ENCODE measurements at places on chromosomes 1 and 21.
A peak's percentile ranks its signal among the peaks of the same experiment; 100 is the strongest.

GRCh38 chr1:97570691-97571090 is 350.1 kb downstream of the DPYD start:
- DNase-seq = no peak

DNA sequence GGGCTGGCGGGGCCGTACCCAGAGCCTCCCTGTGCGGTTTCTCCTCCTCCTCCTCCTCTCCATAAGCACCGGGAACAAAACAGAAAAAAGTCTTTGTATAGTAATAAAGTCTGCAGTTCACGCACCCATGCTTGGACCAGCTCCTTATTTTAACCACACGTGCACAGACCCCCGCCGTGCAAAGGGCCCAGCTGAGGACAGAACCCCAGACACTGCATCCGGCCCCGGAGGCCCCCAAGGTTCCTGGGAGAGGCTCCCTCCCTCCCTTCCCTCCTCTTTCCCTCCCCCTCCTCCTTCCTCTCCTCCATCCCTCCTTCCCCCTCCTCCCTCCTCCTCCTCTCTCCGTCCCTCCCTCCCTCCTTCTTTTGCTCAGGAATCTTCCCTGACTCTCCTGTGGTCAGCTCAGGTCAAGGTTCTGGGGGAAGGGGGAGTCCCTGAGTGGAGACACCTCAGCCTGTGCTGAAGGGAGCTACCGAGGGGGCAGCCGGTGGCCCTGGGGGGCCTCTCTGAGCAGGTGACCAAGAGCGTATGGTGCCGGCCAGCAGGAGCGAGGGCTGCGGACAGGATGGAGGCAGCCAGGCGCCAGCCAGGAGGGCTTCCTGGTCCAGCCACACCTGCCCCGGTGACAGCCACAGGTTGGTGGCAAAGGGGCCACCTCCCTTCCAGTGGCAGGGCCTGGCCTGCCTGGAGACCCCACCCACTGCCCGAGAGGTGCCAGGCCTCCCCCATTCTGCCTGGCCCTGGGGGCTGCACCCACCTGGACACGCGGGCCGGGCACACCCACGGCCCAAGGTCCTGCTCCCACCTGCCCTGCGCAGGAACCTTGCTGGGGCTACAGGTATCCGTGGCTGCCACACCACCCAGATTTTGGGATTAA is 3.2 kb upstream of the TTLL10 start:
- no peak for DNase-seq

DNA sequence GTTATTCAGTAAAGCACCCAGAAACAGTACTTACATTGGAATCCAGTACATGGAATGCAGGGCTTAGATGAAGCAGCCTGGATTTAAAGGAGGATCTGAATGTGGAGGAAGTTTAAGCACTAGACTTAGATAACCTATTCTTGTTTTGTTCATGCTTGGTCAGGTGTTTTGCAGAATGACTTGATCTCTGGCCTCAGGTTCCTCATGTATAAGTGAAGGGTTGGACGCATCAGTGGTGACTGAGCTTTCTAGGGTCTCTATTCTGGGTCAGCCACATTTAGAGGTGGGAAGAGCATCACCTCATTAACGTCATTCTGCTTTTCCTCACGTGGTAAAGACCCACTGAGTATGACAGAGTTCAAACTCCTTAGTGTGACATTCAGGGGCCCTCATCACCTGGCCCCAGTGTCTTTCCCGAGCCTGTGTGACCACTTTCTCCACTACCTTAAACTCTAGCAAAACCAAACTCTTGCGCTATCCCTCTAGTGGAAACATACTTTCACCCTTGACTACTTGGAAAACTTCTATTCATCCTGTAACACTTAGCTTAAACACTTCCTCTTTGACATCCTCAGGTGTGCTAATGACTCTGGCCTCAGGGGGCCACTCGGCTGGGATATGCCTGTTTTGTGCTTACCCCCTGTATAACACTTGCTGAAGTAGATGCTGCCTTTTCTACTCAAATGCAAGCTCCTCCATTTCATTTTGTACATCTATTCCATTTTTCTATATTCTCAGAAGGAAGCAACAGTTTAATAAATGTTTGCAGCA is 871 bp upstream of the ERICH3 start:
- no peak for DNase-seq

DNA sequence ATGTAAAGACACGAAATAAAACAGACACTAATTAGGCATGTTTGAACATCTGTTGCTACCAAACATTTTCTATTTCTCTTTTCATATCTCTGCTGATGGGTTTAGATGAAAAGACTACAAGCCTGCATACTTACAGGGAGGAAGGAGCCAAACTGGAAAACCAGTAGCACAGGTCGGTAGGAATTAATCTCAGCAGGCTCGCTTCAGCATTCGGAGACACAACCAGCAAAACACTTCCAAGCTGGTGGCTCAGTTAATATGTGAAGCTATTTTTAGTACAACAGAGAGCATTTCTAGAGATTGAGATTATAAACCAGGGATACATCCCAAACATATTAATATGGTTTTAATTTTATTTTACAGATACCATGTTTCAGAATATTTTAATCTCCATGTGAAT is 300.9 kb upstream of the GREM2 start:
- no peak for DNase-seq

GRCh38 chr1:150259758-150260669 is 2.4 kb downstream of the CA14 start:
- no peak for DNase-seq

DNA sequence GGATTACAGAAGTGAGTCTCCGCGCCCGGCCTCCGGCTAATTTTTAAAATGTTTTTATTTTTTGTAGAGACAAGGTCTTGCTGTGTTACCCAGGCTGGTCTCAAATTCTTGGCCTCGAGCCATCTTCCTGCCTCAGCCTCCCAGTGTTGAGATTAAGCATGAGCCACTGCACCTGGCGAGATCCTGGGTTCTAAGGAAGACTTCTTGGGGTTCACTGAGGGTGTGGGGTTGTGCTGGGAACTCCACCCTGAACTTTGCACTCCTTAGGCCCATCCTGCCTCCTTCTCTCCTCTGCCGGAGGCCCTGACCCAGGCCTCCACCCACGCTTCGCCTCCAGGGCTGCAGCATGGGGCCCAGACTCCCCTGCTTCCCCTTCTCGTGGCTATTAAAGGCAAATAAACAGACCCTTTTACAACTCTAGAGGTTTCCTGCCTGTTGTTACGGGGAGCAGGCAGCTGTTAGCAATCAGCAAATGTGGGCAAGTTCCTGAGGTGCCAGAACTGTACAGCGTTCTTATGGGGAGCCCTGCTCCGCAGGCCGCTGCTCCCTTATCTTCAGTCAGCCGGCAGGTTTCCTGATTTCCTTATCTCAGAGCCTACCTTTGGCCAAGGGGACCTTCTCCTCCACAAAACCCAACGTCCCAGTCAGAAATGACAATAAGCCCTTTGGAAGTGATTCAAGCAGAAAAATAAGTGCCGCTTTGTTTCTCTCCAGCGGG is 41.0 kb upstream of the LIN9 start:
- no peak for DNase-seq

DNA sequence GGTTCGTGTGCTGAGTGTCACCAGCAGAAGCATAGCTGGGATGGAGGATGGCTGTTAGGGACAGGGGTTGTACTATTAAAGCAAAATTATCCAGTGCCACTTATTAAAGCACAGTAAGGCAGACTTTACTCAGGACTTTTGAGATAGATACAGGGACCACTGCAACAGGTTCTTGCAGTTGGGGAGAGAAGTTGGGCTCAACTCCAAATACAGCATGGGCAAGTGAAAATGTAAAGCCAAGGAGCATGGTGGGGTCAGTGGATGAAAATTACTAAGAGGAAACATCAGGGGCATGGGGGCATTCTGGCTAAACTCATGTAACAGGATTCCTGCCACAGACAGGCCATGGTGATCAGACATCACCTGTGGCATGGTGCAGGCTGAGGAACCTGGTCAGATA is 15.0 kb upstream of the REN start:
- DNase-seq = no peak

- no peak for DNase-seq
Observed at GRCh38 chr1:16249596-16250241, 12.7 kb upstream of the CPLANE2 start.

DNA sequence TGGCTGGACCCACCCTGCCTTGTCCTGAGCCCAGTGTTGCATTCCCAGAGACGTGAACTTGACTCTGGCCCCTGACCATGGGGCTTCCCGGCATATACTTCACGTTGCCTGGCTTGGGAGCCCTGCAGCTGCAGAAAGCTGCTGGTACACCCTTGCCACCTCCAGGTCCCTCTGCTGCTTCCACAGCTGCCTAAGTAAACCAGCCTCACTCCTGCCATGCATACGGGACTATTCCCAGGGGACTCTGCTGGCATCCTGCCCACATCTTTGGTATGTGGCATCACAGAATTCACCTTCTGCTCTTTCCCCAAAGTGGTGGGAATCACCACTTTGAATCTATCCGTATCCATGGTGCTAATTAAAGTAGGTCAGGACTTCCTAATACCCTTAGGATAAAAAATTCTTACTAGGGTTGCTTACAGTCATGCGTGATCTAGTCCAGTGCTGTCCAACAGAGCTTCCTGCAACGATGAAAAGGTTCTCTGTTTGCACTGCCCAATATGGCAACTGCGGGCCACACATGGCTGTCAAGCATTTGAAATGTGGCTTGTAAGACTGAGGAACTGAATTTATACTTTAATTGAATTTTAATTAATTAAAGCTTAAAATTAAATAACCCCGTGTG is 203.0 kb downstream of the GRIK3 start:
- DNase-seq = no peak

- DNase-seq = no peak
Observed at GRCh38 chr21:43640400-43640799, 18.9 kb downstream of the HSF2BP start.

- DNase-seq = peak; percentile 8
Observed at GRCh38 chr1:18100491-18101063, 7.0 kb upstream of the IGSF21 start.

GRCh38 chr1:164731161-164731876 is 172.3 kb downstream of the PBX1 start:
- no peak for DNase-seq

GRCh38 chr1:236394879-236395229 is 768 bp downstream of the EDARADD start:
- DNase-seq = no peak

DNA sequence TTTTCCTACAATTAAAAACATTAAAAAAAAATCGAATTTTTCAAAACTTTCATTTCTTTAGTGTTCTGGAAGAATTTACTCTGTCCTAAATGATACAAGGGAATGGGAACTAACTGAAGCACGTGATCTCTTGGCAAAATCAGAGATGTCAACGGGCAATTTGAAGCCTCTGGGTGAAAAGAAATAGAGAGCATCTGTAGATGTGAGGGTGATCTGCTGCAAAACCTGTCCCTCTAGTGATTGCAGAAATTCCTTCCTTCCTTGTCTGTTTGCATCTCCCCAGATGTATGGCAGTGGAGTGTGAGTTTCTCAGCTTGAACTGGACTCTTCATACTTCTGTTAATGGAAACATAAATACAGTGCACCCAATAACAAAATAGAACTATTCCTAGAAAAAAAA is 100.5 kb upstream of the S1PR1 start:
- no peak for DNase-seq

- no peak for DNase-seq
Observed at GRCh38 chr1:17696417-17697301, 58.5 kb upstream of the ACTL8 start.

DNA sequence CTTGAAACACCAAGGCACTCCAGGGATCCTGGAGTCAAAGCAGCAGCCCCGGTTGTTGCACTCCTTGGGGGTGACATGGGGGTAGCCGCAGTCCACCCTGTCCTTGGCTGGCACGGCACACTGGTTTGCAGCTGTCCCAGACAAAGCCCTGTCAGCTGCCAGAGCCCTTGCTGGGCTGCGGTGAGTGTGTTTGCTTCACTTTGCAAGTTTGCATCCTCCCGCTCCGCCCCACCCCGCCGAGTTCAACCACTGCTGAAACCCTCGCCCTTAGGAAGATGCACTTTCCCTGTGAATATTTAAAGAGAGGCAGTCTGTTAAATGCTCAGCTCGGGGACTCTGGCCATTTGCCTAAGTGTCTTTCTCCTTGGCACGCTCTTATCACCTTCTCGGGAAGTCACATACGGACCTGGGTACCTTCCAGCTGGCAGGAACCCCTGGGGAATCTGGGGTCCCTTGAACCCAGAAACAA is 1.7 kb downstream of the TFF3 start:
- DNase-seq = no peak

- DNase-seq = no peak
Observed at GRCh38 chr1:37306461-37306860, 167.9 kb upstream of the ZC3H12A start.

DNA sequence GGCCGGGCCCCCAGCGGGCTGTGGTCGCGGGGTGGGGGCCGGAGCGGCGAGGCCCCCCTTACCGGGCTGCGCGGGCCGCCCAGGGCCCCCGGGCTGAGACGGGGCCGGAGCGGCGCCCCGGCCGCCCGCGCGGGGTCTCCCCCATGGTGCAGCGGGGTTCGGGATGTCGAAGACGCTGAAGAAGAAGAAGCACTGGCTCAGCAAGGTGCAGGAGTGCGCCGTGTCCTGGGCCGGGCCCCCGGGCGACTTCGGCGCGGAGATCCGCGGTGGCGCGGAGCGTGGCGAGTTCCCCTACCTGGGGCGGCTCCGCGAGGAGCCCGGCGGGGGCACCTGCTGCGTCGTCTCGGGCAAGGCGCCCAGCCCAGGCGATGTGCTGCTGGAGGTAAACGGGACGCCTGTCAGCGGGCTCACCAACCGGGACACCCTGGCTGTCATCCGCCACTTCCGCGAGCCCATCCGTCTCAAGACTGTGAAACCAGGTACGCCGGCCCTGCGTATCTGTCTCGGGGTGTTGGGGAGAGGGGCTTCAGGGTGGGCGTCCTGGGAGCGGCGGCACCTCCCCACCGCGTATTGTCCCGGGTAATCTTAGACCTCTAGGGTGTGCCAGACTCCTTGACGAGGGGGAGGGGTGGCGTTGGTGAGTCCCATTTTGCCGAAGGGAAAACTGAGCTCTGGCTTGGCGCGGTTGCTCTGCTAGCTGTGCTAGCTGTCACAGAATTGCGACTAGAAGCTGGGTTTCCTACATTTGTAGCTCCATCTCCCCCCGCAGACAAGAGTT is 745 bp downstream of the MAGI3 start:
- peak; percentile 36 for DNase-seq

GRCh38 chr1:62391369-62391971 is 45.4 kb upstream of the USP1 start:
- DNase-seq = no peak

- DNase-seq = no peak
Observed at GRCh38 chr1:69585666-69586065, 17.9 kb downstream of the LRRC7 start.

DNA sequence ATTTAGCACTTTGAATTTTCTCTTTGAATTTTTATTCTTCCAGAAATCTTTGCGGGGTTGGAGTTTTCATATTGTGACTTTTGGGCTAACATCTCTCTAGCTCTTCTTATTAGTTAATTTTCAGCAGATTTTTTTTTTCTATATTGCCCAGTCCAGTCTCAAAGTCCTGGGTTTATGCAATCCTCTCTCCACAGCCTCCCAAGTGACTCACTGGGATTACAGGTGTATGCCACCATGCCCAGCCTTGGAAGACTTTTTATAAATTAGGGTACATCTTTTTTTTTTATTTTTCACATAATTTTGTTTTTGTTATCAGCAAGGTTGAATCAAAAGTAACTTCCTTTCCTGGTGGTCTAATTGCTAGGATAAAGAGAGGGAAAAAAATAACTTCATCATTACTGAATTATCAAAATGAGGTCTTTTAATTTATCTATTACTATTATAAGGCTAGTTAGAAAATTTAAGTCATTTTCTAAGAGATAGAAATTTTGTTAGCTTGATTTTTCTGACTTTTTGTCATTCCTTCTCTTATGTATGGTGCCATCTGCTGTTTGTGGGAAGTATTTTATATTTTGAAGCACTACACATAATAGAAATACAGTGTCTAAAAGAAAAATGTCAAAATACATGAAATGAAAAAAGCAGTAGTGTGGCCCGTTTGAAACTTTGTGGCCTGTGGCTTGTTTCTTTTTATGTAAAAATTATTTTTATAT is 273.4 kb upstream of the CACYBP start:
- DNase-seq = no peak

Measured in activated naive CD4-positive, alpha-beta T cell (primary cell).